ENCODE measurements at places on chromosomes 6 and 20.

- no peaks in the 10 kb centered on the region for H3K4me1 ChIP-seq
- DNase-seq, result no peak
- no peaks in the 10 kb centered on the region for H3K36me3 ChIP-seq
- no peak overlapping the region for H3K27ac ChIP-seq
Measured at GRCh38 chr6:85810558-85810957, 167.9 kb upstream of the SYNCRIP start.

DNA sequence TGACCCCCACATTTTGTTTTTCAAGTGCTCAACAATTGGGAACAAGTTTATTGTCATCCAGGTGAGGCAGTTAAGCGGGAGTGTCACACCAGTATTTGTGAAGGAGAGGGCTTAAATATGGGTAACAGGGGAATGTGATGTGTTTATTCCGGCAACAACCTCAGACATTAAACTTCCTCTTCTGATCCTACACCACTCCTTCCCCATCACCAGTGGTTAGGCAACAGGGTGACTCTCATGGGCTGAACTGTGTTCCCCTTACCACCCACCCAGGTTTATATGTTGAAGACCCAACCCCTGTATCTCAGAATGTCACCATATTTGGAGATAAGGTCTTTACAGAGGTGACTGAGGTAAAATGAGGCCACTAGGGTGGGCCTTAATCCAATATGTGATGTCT, 52.1 kb upstream of the RNF182 start:
- no peak overlapping the region for H3K4me3 ChIP-seq
- no peak for DNase-seq
- peak overlapping the region; percentile 60 for H3K27ac ChIP-seq
- H3K27me3 ChIP-seq, result no peaks in the 10 kb centered on the region

DNA sequence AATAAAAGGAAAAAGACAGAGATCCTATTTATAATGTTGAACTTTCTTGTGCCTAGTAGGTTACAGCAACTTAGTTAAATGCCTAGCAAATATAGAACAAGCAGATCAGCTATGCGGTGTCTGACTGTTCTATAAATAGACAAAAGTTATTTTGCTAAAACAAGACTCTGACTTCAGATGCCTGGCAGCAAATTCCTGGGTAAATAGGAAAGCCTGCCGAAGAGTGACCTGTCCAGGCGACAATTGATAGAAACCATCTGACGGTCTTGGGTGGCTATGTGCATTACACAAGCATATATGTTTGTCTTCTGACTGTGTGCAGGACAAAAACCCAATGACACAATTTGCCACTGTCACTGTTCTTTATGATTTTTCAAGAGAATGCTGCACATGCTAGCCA, 38.0 kb upstream of the PDE10A start:
- H3K4me1 ChIP-seq, result no peaks in the 10 kb centered on the region
- H3K4me3 ChIP-seq, result no peak overlapping the region
- no peaks in the 10 kb centered on the region for H3K27me3 ChIP-seq
- DNase-seq, result no peak
- no peaks in the 10 kb centered on the region for H3K36me3 ChIP-seq

- H3K27ac ChIP-seq, result no peak overlapping the region
- H3K27me3 ChIP-seq, result no peaks in the 10 kb centered on the region
- no peak for DNase-seq
- H3K36me3 ChIP-seq, result no peaks in the 10 kb centered on the region
Measured at GRCh38 chr6:15881150-15881549, 218.3 kb upstream of the DTNBP1 start.

GRCh38 chr20:43295263-43295662, 105.6 kb upstream of the PTPRT start:
- no peaks in the 10 kb centered on the region for H3K4me1 ChIP-seq
- no peaks in the 10 kb centered on the region for H3K27me3 ChIP-seq
- no peaks in the 10 kb centered on the region for H3K36me3 ChIP-seq
- no peak overlapping the region for H3K27ac ChIP-seq
- DNase-seq, result no peak

DNA sequence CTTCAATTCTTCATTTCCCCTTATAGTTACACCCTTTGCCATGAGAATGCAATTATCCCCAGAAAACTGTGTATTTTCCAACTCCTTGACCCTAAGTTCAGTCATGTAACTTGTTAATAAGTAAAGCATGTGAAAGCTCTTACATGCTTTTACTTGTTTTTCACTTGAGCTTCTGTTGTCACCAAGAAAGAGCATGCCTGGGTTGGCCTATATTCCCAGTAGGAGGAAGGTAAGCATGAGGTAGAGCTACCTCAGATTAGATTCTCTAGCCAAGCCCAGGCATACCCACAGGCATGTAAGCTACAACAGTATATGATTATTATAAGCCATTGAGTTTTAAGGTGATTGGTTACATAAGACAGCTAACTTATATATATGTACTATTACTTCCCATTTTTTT, 101.7 kb upstream of the SMLR1 start:
- H3K27me3 ChIP-seq, result no peaks in the 10 kb centered on the region
- H3K27ac ChIP-seq, result no peak overlapping the region
- no peak for DNase-seq
- H3K36me3 ChIP-seq, result no peaks in the 10 kb centered on the region
- H3K4me3 ChIP-seq, result no peak overlapping the region

- no peaks in the 10 kb centered on the region for H3K4me1 ChIP-seq
- DNase-seq, result no peak
- no peak overlapping the region for H3K27ac ChIP-seq
- no peaks in the 10 kb centered on the region for H3K27me3 ChIP-seq
- H3K36me3 ChIP-seq, result no peaks in the 10 kb centered on the region
- H3K4me3 ChIP-seq, result no peak overlapping the region
Measured at GRCh38 chr20:52426856-52427255, 235.3 kb upstream of the ZFP64 start.

GRCh38 chr6:150072201-150072600, 3.3 kb upstream of the ULBP3 start:
- peak; percentile 69 for DNase-seq
- H3K4me1 ChIP-seq, result no peaks in the 10 kb centered on the region
- H3K27me3 ChIP-seq, result no peaks in the 10 kb centered on the region
- H3K36me3 ChIP-seq, result no peaks in the 10 kb centered on the region

DNA sequence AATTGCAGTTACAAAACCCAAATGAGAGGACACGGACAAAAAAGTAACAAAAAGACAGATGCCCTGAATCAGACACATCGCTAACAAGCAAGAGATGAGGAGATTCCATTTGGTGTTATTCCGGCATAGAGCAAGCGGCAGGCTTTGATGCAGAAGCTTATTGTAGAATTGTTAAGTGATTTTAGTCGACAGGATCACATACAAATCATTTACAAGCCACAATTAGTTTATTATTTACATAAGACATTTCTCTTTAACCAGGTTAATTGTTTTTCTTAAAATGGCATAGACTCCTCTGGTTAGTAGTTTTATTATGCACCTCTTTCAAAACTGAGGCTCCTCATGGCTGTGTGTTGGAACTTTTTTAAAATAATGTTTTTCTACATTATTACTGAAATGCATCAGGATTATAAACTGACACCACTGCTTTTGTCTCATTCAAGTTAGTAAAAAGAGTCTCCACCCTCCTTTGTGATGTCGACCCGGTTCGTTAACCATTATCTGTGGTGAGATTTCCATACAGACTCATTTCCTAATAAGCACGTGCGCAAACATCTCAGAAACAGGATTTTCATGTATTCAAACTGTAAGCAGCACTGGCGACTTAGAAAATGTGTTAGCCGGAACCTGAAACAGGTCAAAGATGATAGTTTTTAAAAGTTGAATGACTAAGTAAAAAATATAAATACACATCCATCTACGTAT, 119.8 kb downstream of the COL12A1 start:
- H3K4me3 ChIP-seq, result no peak overlapping the region
- H3K36me3 ChIP-seq, result no peaks in the 10 kb centered on the region
- DNase-seq, result no peak

- DNase-seq, result no peak
- no peaks in the 10 kb centered on the region for H3K4me1 ChIP-seq
- no peak overlapping the region for H3K27ac ChIP-seq
- no peaks in the 10 kb centered on the region for H3K36me3 ChIP-seq
- H3K4me3 ChIP-seq, result no peak overlapping the region
Measured at GRCh38 chr6:115945306-115945705, 115.4 kb downstream of the FRK start.

Data from breast epithelium (tissue), 4 donors.